ENCODE measurements at places on chromosomes 4 and X.
A peak's percentile ranks its signal among the peaks of the same experiment; 100 is the strongest.

DNA sequence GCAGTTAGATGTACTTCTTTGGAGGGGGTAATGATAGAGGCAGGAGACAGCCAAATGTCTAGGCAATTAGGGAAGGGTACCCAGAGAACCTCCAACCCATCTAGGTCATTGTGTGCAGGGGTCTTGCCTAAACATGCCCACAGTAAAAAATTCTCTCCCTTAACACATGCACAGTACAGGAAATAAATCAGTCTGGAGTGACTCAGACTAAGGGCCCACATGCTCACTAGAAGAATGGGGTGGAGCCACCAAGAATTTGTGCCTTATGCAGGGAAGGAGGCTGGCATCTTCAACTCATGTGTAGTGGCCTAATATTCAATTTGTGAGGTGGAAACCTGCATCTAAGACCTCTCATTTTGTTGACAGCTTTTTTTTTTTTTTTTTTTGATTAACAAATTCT lies 945.3 kb upstream of the GRIA3 start:
- DNase-seq: no peak

GRCh38 chr4:85867271-85867670 lies 392.3 kb downstream of the ARHGAP24 start:
- DNase-seq: no peak

DNA sequence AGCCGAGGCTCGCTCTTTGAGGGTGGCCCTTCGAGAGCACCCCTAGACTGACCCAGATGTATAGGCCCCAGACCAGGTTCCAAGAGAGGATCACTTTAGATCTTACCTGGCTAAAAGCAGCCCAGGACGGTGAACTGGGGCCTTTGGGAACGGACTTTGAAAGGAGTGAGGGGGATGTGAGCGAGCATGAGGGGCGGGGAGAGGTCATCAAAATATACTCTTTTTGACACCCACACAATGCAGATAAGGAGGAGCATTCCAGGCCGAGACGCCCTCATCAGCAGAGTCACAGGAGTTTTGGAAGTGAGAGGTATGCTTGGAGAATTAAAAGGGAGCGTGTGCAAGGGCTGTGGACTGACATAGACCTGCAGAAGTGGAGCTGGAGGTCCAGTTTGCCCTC lies 528 bp downstream of the NSDHL start:
- no peak for DNase-seq

- no peak for DNase-seq
Measured at GRCh38 chr4:24202579-24202978, 312.7 kb upstream of the PPARGC1A start.

DNA sequence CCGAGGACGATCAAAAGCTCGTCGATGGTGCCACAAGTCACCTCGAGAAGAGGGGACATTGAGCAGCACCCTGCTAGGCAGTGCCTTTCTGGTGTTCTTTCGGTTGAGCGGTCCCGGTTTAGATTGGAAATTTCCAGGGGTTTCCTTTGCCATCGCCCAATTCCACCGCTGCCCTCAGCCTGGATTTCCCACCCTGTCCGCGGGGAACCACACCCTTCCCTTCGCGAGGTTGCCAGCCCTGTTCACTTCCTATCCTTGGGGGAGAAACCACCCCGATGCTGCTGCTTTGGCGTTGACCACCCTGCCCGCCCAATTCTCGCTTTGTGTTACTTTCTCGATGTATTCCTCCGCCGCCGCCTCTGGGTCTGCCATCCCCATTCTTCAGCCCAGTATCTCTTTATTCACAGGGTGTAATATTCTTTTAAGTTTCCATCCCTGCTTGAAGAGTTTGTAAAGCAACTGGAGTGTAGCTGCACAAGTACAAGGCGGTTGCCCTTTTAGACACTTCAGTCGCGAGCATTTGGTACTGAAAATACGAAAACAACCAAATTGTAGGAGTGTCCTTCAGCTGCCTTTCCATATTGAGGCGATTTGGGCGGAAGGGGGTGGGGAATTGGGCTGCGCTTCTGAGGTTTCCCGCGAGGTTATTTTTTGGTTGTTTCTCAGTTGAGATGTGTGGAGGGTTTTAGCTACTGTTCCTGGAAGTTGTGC lies 1.1 kb downstream of the OGT start:
- DNase-seq: peak; percentile 54

DNA sequence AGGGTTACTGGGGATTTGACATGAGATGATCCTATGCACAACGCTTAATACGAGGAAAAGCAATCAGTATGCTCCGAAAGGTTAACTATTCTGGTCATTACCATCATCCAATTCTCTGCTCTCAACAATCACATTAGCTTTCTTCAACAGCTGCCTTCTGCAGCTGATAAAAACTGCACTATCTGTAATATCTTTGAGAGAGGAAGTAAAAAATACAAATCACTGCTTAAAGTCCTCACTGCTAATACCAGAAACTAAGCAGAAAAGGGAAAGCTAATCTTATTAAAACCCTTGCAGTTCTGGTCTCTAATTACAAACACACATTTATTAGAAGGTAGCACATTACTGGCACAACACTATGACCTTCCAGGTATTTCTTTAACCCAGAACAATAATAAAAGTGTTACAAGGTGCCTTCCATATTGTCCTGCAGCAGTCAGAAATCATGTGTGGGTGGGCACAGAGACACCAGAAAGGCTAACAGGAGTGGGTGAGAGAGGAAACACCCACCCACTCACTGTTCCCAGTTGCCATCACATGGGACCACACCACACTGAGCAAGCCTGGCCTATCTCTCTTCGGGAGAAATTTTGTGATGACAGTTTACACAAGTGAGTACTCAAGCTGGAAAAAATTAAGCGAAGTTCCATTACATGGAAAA lies 71.0 kb downstream of the RELL1 start:
- DNase-seq: no peak

DNA sequence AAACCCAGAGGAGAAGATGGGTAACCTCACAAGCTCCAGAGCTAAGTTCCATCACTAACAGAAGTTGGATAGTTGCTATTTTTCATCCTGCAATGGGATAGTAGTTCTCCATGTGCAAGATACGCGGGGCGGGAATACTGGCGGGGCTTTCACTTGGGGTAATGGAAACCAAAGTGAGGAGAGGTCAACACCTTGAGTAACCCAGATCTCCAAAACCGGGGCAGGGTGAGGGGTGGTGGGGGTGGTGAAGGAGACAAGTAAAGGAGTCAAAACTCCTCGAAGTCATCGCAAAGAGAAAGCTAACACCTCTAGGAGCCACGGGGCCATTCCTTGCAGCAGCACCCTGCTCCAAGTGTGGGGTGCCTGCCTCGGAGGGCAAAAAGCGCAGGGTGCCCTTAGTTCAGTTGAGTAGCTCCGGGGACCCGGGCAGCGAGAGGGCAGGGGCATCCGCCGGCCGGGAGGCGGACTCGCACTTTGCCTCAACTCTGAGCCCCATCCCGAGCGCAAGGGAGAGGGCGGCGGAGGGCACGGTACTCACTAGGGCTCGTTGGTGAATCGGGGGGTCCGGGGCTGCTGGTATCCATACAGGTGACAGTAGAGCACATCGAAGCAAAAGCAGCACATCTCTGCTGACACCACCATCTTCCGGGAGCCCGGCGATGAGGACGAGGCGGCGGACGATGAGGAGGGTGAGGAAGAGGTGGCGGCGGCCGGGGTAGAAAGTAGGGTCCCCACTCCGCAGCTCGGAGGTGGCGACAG lies 645 bp downstream of the AMMECR1 start:
- DNase-seq: peak; percentile 18

DNA sequence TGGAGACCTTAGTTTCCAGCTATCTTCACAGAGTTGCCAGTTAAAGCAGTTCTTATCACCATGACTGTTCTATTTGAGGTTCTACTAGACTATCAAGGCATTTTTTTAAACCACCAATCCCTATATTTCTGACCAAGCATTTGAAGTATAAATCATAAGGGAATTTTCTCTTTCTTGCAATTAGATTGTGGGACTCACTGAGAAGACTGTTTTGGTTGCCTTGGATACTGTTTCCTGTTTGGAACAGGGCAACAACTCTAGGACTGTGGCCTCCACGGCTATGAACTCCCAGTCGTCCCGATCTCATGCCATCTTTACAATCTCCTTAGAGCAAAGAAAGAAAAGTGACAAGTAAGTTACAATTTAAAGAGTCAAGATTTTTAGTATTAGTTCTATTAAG lies 11.8 kb downstream of the KIF4A start:
- peak; percentile 4 for DNase-seq
